ENCODE measurements at places on chromosomes 1 and 21. TPM values are rescaled to one million over a fixed set of nuclear protein-coding genes. Genes with fewer than 3 reads are reported as not detected.

GRCh38 chr1:30345491-30346130 lies 377.8 kb downstream of the MATN1 start:
- DNase-seq: no peak

- no peak for DNase-seq
Measured at GRCh38 chr1:30758785-30759380, 1.3 kb upstream of the LAPTM5 start.

- no peak for DNase-seq
Measured at GRCh38 chr1:198788561-198789064, 149.8 kb downstream of the PTPRC start.

- DNase-seq: no peak
Measured at GRCh38 chr21:34836933-34837505, 168.2 kb downstream of the CLIC6 start.

- DNase-seq: no peak
Measured at GRCh38 chr21:39730418-39731157, 14.4 kb upstream of the IGSF5 start.

DNA sequence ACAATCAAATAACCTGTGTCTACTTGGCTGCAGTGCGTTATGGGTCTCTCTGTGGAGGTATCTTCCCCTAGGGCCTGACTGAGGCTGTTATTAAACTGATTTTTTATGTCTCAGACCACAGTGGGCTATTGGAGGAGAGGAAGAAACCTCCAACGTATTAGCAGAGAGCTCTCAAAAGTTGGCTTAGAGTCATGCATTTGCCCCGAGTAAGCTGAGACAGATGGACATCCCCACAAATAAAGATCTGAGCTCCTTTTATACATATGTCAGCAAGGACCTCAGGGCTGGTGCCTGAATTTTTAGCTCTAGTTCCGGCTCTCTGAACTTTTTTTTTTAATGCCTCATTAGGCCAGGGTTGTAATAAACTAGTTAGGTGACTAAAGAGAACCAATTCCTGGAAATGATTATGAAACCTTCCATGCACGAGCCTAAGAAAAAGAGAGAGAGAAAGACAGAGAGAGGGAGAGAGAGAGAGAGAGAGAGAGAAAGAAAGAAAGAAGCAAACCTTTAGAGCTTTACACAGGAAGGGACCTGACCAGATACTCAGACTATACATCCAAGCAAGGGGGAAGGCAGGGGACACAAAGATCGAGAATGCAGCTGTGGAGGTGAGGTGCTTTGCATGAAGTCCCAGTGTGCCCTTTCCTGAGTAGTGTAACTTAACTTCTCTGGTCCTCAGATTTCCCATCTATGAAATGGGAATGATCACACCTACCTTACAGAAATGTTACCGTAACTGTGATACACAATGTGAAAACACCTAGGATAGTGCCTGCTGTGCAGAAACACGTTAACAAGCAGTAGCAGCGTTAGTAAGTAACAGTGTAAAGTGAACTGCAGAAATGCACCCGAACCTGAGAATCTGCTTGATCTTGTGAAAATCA lies 8.4 kb upstream of the PIGR start:
- DNase-seq: no peak

GRCh38 chr1:32758177-32758794 lies 55.7 kb upstream of the SYNC start:
- DNase-seq: no peak

CFHR2 gene
- not detected for total RNA-seq

GRCh38 chr1:45335855-45336324 lies 4.1 kb upstream of the TOE1 start:
- no peak for DNase-seq

PBX1 gene
- 122 TPM for total RNA-seq

GRCh38 chr1:187442603-187443002 lies 613.9 kb downstream of the PLA2G4A start:
- no peak for DNase-seq

DNA sequence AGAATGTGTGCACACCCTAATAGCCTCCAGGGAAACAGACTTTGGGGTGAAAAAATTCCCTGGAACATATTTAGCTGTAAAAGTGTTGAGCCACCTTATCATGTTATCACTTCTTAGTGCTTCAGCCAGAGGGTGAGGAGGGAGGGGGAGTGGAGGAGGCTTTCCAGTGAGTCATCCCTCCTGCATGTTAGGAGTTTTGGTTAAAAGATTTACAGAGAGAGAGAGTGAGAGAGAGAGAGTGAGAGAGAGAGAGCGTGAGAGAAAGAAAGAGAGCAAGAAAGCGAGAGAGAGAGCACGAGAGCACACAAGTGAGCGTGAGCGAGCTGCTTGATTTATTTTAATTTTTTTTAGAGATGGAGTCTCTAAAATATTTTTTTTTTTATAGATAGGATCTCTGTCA lies 13.5 kb upstream of the CACNA1E start:
- peak; percentile 76 for DNase-seq

- no peak for DNase-seq
Measured at GRCh38 chr1:101290119-101290921, 53.5 kb downstream of the S1PR1 start.

TRMT13 gene
- 54.1 TPM for total RNA-seq

LCE1D gene
- not detected for total RNA-seq

SLC1A7 gene
- total RNA-seq: not detected

GRCh38 chr1:209318181-209319056 lies 265.1 kb upstream of the CAMK1G start:
- DNase-seq: no peak

DNA sequence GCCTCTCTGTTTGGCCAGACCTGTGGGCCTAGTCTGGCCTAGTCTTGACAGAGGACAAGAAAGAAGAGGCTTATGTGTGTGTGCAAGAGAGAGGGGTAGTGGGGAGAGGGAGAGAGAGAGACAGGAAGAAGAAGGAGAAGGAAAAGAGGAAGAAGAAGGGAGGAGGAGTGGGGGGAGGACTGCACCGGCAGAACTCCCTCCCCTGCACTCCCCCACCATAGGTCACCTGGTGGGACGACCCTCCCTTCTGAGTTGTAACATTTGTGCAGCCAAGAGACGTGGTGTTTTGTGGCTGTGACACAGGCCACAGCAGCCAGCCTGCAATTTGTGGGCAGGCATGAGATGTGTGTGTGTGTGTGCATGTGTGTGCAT lies 4.3 kb downstream of the INAVA start:
- no peak for DNase-seq

SOX13 gene
- 23.2 TPM for total RNA-seq

DNA sequence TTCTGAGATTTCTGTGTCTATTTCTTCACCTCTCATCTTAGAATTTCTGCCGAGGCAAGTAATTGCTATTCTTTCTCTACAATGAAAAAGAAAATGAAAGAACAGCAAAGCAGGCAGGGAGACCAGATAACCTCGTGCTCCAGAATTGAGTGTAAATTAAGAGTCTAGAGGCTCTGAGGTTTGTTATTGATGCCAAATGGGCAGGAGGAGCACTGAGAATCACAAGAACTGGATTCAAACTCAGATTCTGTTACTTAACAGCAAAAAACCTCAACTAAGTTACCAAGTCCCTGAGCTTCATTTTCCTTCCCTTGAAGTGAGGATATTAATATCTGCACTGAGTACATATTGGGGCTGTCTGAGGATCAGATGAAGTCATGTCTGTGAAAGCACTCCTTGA lies 5.5 kb upstream of the DDR2 start:
- no peak for DNase-seq

- no peak for DNase-seq
Measured at GRCh38 chr1:62712336-62713243, 24.4 kb upstream of the DOCK7 start.

CD5L gene
- total RNA-seq: not detected

OR2L8 gene
- total RNA-seq: not detected

DNA sequence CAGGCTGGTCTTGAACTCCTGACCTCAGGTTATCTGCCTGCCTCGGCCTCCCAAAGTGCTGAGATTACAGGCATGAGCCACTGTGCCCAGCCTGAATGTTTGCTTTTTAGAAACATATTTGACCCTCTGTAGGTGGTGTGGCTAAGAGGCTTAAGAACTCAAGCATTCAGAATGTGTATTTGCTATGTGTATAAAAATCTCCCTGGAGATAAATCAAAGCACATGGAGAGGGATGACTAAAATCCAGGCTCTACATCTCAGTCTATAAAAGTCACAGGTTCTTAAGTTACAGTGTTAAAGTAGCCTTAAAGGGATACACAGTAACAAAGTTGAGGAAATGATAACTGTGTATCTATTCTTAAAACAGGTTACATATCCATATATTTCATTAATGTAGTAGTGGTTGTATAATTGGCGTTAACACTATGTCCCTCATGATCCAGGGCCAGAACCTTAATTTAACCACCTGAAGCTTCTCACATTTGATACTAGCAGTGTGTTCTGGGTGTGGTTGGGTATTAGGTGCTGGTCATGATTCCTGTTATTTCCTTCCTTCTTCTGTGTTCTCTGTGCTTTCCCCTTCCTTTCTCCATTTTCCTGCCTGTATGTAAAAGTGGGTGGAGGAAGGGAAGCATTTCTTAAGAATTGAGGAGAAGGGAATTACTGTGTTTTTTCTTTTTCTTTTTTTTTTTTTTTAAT lies 16.2 kb downstream of the GIPC2 start:
- DNase-seq: no peak

- DNase-seq: peak; percentile 21
Measured at GRCh38 chr21:17542371-17543011, 29.6 kb downstream of the CXADR start.

DNA sequence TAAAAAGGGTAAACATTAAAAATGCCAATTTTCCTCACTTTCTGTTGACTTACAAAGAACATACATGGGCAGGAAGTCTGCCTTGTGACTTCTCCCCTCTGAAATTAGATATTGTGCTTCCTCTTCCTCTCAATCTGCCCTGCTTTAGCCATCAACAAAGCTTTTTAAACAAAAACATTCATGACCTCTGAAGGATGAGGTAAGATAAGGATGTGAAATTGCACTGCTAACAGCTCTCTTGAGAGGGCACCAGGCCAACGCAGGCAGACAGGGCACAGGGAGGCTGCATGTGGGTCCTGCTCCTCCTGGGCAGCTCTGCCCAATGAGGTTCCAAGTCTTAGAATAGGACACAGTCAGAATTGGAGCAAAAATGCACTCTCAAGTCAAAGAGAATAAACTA lies 62.1 kb downstream of the DEGS1 start:
- no peak for DNase-seq

CHRNB2 gene
- total RNA-seq: not detected

DNA sequence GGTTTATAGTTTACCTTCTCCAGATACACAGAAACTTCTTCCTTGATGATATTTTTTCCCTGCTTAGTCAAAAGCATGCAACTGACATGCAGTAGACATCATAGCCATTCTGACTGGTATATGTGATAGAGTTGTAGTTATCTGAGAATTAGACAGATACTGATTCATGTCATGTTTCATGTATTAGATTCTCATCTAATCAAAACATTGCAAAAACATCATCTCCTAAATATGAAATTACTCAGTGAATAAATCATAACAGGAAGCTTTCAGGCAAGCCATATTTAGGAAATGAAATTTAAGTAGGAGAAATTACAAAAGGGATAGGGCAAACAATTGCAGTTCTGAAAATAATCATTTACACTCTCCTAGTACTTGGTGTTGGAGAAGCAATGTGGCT lies 38.4 kb upstream of the ASB17 start:
- DNase-seq: no peak

DNA sequence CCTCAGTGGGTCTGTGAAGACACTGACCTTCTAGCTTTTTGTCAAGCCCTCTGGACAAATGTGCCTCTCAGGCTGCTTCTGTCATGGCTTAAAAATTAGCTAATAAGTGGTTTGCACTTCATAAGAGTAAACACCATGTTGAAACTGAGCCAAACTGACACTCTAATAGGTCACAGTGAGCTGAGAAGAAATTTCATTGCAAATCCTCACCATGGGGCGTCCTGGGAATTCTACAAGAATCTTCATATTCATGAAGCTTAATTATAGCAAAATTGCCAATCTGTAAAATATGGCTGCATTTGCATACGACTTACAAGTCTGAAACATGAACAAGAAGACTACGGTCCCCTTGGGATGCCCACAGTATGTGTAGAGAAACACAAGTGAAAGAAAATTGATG lies 188.6 kb downstream of the DSCAM start:
- no peak for DNase-seq

GRCh38 chr1:5164158-5164557 lies 509.7 kb downstream of the AJAP1 start:
- DNase-seq: no peak

C4BPA gene
- not detected for total RNA-seq

DNA sequence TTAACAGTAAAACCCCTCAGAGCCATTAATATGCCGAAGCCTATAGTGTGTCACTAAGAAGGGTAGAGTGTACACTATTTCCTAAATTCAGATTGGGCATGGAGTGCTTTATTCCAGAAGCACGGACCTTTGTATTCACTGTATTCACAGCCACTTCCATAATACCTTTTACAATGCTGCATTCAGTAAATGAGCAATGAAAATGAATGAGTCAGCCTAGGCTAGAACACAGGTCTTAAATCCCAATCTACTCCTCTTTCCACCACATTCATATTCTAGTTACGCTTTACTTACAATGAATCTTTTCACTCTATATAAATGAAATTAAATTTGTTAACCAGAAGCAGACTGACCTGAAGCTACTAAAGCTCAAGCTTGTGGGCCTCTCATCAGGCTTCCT lies 13.0 kb upstream of the GORAB start:
- DNase-seq: no peak

DNA sequence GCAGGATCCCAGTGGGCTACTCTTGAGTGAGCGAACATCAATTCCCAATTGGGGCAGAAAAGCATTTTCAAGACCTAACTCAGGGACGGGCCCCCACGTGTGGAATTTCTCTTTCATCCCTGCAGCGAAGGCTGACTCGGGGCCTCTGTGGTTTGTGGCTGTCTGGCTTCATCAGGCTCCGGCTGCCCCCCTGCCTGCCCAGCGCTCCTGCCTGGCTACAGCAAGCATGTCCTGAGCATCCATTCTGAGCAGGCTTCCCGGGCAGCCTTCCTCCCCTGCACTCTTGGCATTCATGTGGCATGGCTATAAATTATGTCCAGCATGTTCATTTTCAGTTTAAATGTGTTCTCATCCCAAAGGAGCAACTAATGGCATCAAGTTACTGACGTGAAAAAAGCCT lies 588.1 kb downstream of the KIF26B start:
- no peak for DNase-seq

CHI3L2 gene
- total RNA-seq: not detected

LAMB3 gene
- total RNA-seq: under 0.01 TPM

- no peak for DNase-seq
Measured at GRCh38 chr1:237873487-237874211, 17.1 kb downstream of the ZP4 start.

AJAP1 gene
- 0.97 TPM for total RNA-seq

TPM3 gene
- total RNA-seq: 217 TPM

OR2T2 gene
- not detected for total RNA-seq
